Lower lobe of right lung (tissue), 2 donors: ENCODE measurements at places on chromosomes 7 and 10. TPM values are rescaled to one million over a fixed set of nuclear protein-coding genes. Genes with fewer than 3 reads are reported as not detected.

GRCh38 chr10:90960355-90960814 lies 39.5 kb upstream of the ANKRD1 start:
- H3K27ac ChIP-seq: no peak overlapping the region
- H3K27me3 ChIP-seq: no peaks in the 10 kb centered on the region
- no peak overlapping the region for H3K4me3 ChIP-seq

C10orf53 gene
- not detected for total RNA-seq

IFRD1 gene
- total RNA-seq: 46.9 TPM

DNA sequence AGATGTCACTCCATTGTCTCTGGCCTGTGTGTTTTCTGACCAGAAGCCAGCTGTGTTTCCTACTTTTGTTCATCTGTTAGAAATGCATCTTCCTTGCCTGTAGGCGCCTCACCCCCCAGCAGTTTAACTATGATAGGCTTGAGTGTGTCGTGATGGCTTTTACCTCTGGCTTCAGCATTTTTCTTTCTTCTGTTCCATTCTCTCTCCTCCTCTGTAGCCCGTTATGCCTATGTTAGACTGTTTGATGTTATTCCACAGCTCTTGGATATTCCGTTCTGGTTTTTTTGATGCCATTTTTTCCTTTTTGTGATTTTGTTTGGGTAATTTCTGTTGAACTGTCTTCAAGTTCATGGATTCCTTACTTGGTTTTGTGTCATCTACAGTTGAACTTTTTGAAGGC lies 17.9 kb downstream of the MMP21 start:
- no peak for DNase-seq
- no peak overlapping the region for H3K4me3 ChIP-seq
- no peak overlapping the region for H3K27ac ChIP-seq

GPR37 gene
- 0.59 TPM for total RNA-seq
